Left kidney (tissue), 8 donors: ENCODE measurements at places on chromosomes 5 and 9. TPM values are rescaled to one million over a fixed set of nuclear protein-coding genes. Genes with fewer than 3 reads are reported as not detected.
A peak's percentile ranks its signal among the peaks of the same experiment; 100 is the strongest.

CRHBP gene
- polyA plus RNA-seq, result 24.2 TPM

FAM153A gene
- polyA plus RNA-seq, result 0.75 TPM

DNA sequence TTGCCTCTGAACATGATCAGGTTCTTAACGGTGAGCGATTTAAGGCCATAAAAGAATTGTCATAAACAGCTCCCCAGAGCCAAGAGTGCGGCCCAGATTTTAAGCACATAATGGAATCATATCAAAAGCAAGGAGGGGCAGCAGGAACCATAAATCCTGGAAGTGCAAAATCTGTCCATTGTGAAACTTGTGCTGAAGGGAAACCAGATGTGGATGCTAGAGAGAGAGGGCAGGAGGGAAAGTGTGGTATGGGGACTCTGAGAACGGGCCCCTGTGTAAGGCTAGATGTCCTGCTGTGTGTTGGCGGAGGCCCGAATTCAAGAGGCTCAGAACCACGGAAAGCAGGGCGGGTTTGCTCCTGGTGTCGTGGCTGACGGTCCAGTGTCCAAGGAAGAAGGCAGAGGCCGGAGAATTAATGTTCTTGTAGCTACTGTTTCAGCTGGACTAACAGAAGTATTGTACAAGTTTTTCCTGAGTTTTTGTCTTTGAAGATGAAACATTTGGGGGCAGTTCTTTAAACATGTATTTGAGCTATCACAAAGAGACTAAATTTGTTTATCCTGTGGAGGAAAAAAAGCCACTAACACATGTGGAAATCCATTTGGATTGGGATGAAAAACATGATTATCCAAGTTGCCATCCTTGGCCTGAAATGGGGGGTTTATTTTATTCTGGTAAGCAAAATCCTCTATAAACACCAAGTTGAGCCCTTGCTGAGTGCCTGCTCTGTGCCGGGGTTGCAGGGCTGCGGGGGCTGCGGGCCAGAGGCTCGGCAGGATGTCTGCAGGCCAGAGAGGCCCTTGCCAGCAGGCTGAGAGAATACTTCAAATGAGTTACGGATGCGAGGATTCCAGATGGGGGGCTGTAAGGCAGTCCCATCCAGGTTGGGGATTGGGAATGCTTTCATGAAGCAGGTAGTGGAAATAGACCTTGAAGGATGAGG, 9.2 kb upstream of the CXCL14 start:
- no peak for DNase-seq

CARTPT gene
- not detected for polyA plus RNA-seq

FREM1 gene
- 206 TPM for polyA plus RNA-seq

DNA sequence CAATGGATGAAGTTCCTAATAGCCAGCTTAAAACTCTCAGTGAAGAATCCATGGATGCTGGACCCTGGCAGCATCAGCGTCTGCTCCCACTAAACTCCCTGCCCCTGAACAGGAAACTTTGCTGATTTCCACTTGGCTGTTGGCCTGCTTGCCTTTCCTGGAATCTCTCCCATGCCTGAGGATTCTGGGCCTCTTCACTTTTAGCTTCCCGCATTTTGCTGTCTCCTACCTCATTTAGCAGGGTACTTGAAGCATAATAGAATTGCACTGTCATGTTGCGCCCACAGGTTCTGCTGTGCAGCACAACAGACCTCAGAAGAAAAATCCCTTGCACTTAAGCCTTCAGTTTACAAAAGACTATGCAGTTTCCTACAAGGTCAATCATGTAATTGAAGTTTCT, 127.6 kb downstream of the DROSHA start:
- DNase-seq, result no peak

ADAMTS19 gene
- polyA plus RNA-seq, result 6.8 TPM

DNA sequence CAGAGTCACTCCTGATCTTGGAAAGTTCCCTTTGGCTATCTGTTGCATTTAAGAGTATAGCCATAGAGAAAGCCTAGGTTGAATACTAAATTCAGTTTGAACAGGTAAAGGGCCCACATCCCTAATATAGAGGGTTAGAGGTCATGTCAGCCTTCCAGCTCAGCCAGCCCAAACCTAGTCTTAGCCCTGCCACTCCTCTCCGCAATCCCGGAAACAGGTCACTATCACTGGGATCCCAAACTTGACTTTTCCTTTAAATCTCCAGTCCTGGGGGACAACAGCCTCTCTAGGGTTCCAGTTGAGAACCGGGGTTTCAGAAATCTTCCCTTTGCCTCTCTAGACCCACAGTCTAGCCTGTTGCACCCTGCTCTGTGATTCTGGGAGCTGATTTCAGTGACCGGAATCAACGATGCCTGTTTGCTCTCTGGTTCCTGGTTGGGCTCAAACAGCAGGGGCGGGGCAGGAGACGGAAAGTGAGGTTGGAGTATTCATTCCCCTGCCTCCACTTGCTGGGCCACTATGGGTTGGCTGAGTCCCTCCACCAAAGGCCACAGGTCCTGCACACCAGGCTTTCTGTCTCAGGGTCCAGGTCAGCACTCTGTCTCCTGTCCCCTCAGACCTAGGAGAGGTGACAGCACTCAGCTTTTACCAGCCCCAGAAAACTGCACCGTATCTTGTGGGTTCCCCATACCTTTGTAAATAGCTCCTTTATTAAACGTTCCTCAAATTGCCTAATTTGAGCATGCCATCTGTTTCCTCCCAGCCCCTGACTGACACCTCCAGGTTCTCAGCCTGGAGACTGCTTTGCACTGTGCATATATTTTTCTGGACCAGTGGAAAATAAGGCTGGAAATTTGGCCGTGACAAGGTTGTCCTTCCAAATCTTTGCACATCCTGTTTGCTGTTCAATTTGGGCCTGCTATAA, 23.8 kb upstream of the CPEB4 start:
- DNase-seq, result no peak

DNA sequence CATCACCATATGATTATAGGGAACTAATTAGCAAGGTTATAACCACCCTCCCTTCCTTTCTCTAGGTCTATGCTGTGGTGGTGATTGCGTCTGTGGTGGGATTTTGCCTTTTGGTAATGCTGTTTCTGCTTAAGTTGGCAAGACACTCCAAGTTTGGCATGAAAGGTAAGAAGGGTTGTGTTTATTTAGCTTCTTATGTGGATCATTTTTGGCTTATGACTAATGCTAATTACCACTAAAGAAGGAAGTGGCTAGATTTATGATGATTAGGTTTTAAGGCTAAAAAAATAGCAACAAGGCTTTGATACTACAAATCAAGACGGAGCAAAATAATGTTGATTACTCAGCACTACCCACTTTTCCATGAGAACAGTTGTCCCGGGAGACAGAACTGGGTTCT, 82.4 kb downstream of the NTRK2 start:
- DNase-seq, result no peak

- DNase-seq, result no peak
Measured at GRCh38 chr5:42691413-42691937, 65.1 kb upstream of the CCDC152 start.

FAM221B gene
- polyA plus RNA-seq, result 0.40 TPM

NPR2 gene
- polyA plus RNA-seq, result 36.8 TPM

SPAG8 gene
- polyA plus RNA-seq, result 10.4 TPM

DNA sequence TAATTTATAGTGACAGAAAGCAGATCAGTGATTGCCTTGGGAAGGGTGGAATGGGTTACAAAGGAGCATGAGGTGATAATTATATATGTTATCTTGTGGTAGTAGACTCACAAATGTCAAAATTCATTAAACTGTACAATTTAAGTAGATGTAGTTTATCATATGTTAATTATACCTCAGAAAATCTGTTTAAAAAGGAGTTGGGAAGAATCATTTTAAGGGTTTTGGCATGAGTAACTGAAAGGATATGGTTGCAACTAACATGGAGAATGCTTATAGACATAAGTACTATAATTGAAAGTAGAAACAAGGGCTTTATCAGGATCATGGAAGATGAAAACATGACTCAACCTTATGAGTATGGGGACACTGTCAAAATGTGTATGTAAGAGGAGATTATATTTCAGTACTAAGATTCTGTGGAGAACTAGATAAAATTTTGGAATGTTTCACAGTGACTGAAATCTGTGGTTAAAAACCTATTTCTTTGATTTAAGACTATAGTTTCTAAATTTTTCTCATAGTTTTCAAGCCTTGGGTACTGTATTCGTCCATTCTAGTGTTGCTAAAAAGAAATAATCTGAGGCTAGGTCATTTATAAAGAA, 73.3 kb downstream of the FCHO2 start:
- no peak for DNase-seq

FOXD4L6 gene
- polyA plus RNA-seq, result not detected

- no peak for DNase-seq
Measured at GRCh38 chr5:103375350-103375749, 116.8 kb downstream of the MACIR start.

DNA sequence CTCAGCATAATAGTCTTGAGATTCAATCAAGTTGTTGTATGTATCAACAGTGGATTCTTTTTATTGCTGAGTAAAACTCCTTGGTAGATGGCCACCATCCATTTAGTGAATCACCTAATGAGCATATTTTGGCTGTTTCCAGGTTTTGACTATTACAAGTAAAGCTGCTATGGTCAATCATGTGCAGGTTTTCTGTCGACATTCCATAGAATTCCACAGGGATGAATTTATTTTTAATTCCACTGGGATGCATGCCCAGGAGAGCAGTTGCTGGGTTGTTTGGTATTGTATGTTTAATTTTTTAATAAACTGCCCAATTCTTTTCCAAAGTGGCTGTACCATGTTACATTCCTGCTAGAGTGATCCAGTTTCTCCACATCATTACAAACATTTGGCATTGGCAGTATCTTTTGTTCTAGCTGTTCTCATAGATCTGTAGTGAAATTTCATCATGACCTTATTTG, 10.5 kb upstream of the S1PR3 start:
- DNase-seq, result no peak

PCDHA1 gene
- not detected for polyA plus RNA-seq

DNA sequence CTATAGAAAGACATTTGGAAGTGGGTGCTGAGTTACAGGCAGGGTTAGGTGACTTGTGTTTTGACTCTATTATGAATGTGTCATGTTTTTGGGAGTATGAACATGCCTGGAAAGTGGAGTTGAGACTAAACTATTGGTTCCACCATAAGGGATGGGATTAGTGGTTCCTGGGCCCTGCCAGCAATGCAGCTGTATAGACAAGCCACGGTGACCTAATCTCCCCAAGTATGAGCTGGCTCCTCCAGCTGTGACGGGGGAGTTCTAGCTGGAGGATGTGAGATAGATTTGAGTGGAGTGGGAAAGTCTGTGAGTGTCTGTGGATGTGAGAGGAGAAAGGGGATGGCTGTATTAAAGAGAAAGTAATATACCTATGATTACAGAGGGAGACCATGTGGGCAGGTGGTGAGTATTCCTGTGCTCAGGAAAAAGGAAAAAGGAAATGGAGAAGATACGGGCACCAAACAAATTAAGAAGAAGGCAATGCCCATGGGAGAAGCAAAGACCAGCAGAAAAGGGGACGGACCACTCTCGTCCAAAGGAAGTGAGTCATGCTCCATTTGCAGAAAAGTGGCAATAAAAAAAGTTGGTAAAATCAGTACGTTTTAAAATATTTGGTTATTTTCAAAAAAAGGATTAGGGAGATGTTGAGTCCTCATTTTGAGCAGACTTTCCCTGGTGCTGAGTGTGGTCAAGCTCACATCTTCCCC, 48.3 kb upstream of the ICE1 start:
- DNase-seq, result no peak

DNA sequence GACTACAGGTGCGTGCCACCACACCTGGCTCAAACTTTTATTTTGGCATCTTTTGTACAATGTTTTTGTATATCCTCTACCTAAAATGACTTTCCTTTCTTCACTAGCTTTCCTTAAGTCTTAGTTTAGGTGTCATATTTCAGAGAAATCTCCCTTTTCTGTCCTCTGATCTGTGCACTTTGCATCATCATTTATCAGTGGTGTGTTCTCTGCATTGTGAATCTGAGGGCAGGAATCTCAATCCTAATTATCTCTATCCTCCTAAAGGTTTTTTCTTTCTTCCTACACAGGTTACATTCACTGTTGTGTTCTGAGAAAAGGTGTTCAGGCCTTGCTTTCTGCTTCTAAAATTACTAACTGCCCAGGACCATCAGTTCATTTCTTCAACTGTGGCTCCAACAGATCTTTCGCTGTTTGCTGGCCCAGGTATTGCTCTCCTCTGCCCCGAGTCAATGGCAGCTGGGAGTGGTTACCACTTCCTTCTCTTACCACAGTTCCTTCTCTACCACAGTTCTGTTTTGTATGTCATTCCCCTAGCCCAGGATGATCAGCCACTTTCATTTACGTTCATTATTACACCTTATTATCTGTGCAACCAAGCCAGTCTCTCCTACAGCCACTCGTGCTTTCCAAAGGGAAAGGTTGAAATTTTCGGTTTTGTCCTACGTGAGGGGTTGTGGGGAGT, 14.0 kb downstream of the TGFBR1 start:
- DNase-seq, result no peak

GRCh38 chr9:137077758-137078693, 709 bp downstream of the UAP1L1 start:
- no peak for DNase-seq

SLC22A4 gene
- 7.6 TPM for polyA plus RNA-seq

DNA sequence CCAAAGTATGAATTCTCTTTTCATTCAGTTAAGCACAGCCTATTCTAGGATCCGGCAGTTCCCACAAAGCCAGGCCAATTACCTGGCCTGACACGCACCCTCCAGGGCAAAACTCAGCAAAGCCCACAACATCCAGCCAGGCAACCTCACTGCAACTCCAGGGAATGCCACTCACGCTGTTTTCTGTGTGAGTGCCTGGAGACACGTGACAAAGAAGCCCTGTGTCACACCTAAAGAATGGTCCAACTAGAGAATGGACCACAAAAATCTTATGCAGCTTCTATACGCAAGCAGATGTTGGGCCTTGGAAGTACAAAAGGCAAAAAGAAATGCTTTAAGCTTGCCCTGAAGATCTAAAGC, 20.2 kb downstream of the RETREG1 start:
- DNase-seq, result no peak

OR1Q1 gene
- polyA plus RNA-seq, result not detected

ABLIM3 gene
- 1.1 TPM for polyA plus RNA-seq

- DNase-seq, result peak; percentile 28
Measured at GRCh38 chr9:27933210-27934025, 360.1 kb upstream of the C9orf72 start.

DNA sequence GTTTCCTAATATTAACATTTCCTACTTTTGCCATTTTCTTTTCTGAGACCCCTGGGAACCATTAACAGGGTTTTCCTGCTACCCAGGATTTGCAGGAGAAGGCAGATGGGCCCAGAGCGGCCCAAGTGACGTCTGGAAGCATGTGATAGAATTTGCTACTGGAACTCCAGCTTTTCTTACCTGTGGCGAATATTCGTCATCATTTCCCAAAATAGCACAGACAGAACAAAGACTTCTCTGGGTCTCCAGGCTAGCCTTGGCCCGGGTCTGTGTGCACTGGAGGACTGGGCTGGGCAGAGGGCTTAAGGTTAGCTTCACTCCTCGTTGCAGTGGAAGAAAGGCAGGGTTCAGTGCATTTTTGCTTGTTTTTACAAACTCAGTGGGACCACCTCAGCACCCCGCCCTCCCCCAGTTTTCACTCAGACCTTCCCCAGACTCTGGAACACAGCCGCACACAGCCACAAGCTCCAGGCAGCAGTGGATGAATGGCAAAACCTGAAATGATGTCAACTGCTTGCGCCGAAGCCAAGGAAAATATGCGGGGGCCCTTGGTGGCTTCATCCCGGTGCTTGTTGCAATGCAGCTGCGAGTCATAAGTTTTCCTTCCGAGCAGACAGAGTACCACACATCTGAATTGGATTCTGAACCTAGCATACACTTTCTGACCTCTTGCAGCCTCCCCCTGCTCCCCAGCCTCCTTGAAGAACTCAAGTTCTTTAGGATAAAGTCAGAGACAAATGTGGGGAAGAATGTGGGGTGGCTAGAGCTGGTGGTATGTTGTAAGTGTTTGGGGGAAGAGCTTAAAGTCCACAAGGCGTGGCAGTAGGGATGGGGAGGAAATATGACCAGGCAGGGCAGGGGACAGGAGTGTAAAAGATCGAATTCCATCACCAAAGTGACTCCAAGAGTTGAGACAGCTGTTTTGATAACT, 586.0 kb downstream of the CCDC171 start:
- DNase-seq, result peak; percentile 70
